H9 (cell line): ENCODE measurements at places on chromosomes 2 and 18. TPM values are rescaled to one million over a fixed set of nuclear protein-coding genes. Genes with fewer than 3 reads are reported as not detected.

- DNase-seq, result no peak
Observed at GRCh38 chr2:229376866-229377265, 105.8 kb upstream of the PID1 start.

TOGARAM2 gene
- total RNA-seq, result 0.18 and 0.83 TPM in 2 replicates

DNA sequence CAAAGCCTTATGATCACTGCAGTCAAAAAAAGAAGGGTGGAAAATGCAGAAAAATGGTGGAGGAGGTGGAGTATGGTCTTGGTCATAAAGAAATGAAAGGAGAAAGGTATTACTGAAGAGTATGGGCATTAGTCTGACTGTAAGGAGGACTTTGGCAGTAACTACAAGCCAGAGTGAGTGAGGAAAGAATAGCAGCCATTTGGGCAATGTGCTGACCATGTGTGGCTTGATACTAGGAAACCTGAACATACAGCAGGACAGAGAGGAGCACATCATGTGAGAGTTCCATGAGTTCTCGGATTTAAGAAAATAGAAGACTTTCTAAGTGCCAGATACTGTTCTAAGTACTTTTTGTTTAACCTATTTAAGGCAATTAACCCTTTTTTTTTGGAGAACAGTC, 8.5 kb downstream of the DTNA start:
- DNase-seq, result no peak

DNA sequence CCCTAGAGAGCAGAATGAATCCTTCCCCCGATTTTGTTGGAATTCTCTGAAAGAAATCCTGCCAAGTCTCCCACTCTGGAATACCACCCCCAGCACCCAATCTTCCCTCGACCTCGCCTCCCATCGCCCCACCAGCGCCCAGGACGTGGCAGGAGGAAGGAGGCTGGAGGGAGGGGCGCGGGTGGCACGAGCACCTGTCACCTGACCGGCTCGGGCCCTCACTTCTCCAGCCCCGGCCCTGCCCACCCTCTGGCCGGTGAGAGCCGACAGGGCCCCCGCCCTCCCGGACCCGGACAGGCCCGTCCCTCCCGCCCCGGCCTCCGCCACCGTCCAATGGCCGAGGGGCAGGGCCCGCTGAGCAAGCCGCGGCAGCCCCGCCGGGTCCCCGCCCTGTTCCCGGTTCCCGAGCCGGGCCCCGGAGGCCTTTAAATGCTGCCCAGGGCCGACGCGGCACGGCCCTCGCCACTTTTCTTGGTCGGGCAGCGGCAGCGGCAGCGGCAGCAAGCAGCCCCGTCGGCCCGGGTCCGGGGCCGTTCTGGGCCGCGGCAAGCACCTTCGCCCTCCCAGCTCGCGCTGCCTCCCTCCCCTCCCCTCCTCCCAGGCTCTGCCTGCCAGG, at the start of gene LGALSL:
Gene LGALSL, plus strand, starts transcription at position 393 of the 616 bp plus-strand sequence. CDS start 384 bp downstream, outside the sequence.
- peak; percentile 92 for DNase-seq

ATP5F1A gene
- 625 and 626 TPM in 2 replicates for total RNA-seq
